Gastroesophageal sphincter (tissue), 4 donors: ENCODE measurements at places on chromosomes 16 and 17. TPM values are rescaled to one million over a fixed set of nuclear protein-coding genes. Genes with fewer than 3 reads are reported as not detected.

GRCh38 chr16:7731141-7731540, 398.5 kb downstream of the RBFOX1 start:
- no peak for ATAC-seq

- no peak for ATAC-seq
Observed at GRCh38 chr16:57426356-57426755, 20.8 kb downstream of the CIAPIN1 start.

DNA sequence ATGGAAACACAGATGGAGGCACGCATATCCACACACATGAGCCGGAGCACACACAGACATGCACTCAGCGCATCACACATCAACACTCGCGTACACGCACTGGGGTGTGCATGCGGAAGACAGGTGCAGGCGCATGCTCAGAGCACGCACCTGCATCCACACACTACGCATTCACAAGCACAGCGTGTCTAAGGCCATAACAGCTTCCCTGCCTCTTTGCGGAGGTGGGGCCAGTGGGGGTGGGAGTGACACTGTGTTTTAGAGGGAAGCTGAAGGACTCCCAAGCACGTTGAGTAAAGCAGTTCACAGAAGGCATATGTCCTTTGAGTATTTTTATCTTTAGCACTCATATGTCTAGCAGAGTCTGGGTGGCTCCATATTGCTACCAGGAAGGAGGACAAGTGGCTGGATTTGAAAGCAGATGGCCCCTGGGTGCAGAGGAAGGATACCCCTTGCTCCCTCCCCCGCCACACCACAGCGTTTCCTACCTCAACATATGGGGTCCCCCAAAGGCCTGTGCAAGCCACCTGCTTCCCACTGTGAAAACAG, 68.6 kb upstream of the TOB1 start:
- ATAC-seq: no peak

DNA sequence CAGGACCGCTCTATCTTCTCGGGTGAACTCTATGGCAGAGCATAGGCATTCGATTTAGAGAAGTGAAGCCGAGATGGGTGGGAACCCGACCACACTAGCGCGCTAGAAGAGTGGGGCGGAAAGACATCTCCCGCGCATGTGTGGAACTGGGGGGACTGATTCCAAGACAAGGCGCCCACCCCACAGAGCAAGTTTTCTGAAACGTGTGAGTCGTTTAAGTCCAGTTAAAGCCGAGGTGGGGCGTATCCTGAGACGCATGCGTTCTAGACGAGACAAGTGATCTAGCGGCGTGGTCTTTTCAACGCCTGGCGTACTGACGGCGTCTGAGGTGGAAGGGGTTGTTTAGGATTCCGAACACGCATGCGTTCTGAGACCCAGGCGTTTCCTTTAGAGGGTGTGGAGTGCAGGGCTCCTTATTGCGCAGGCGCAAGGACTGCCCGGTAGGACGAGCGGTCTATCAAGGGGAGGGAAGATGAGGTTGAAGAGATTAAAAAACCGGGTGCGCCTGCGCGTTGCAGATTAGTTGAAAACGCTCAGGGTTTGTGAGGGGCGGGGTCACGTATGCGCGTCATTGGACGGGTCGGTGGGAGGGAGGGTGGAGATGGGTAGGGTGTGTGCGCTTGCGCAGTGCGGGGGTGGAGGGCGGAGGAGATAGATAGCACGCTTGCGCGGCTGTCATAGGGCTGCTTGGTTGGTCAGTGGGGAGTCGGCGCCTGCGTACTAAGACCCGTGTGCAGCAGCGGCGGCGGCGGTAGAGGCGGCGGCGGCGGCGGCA, at the start of gene EIF5A:
Gene EIF5A (plus strand): TSS at position 718 of the 775 bp plus-strand sequence. CDS start 2,008 bp downstream, outside the sequence.
- ATAC-seq: peak; percentile 93

GRCh38 chr16:9469512-9469911, 378.1 kb downstream of the HAPSTR1 start:
- ATAC-seq: peak; percentile 50

Gene EPN3
- total RNA-seq: 7.3 TPM

Gene MT4
- total RNA-seq: not detected

Gene MT1M
- total RNA-seq: 36.9 TPM

Gene KRTAP4-7
- total RNA-seq: not detected

Gene SLC46A1
- total RNA-seq: 7.9 TPM
